Endothelial cell of coronary artery (primary cell): ENCODE measurements at places on chromosomes 7 and 10. TPM values are rescaled to one million over a fixed set of nuclear protein-coding genes. Genes with fewer than 3 reads are reported as not detected.

UNCX gene
- not detected in 2 replicates for total RNA-seq

KIF5B gene
- total RNA-seq: 129 and 143 TPM in 2 replicates

WEE2 gene
- 0.09 TPM in 1 of 2 replicates, not detected in the other for total RNA-seq

NUTM2B gene
- 0.09 TPM in 2 replicates for total RNA-seq

ARHGEF5 gene
- 0.45 and 0.94 TPM in 2 replicates for total RNA-seq

PRR15 gene
- 0.45 and 7.7 TPM in 2 replicates for total RNA-seq

CPA1 gene
- total RNA-seq: not detected in 2 replicates

CYP2E1 gene
- total RNA-seq: 0.47 TPM in 1 of 2 replicates, not detected in the other

ASAH2 gene
- total RNA-seq: 0.38 and 0.63 TPM in 2 replicates

LRRD1 gene
- not detected in 2 replicates for total RNA-seq

NEURL1 gene
- total RNA-seq: under 0.01 and 0.09 TPM in 2 replicates

OR6V1 gene
- total RNA-seq: not detected in 2 replicates

NFE2L3 gene
- total RNA-seq: 32.2 and 55.4 TPM in 2 replicates

CADPS2 gene
- total RNA-seq: 51.4 and 53.7 TPM in 2 replicates

TLL2 gene
- total RNA-seq: 0.09 TPM in 2 replicates

HOXA6 gene
- total RNA-seq: 0.36 and 1.3 TPM in 2 replicates

CPN1 gene
- not detected in 2 replicates for total RNA-seq

MMD2 gene
- not detected in 2 replicates for total RNA-seq

MET gene
- 61.1 and 63.3 TPM in 2 replicates for total RNA-seq

KLF14 gene
- not detected in 2 replicates for total RNA-seq

FAM25C gene
- total RNA-seq: not detected in 2 replicates

MMP21 gene
- total RNA-seq: under 0.01 and 0.09 TPM in 2 replicates

DCLRE1A gene
- 5.3 and 5.5 TPM in 2 replicates for total RNA-seq

TMEM270 gene
- not detected in 2 replicates for total RNA-seq

COL1A2 gene
- 2.6 and 1,191 TPM in 2 replicates for total RNA-seq

PRSS58 gene
- total RNA-seq: not detected in 2 replicates

NEUROD6 gene
- not detected in 2 replicates for total RNA-seq

ERVW-1 gene
- total RNA-seq: not detected in 2 replicates

ZNF488 gene
- total RNA-seq: under 0.01 and 0.09 TPM in 2 replicates

STRA8 gene
- not detected in 2 replicates for total RNA-seq

CHCHD3 gene
- 77.7 and 93.8 TPM in 2 replicates for total RNA-seq

IFIT1B gene
- not detected in 2 replicates for total RNA-seq

LRMDA gene
- 2.1 and 7.9 TPM in 2 replicates for total RNA-seq

SPACDR gene
- total RNA-seq: 1.3 and 1.9 TPM in 2 replicates

SLC13A1 gene
- total RNA-seq: not detected in 2 replicates

EBF3 gene
- total RNA-seq: 0.54 and 3.1 TPM in 2 replicates

NPY4R2 gene
- not detected in 2 replicates for total RNA-seq

PTN gene
- 0.27 and 0.56 TPM in 2 replicates for total RNA-seq

PDZD7 gene
- 0.27 and 0.85 TPM in 2 replicates for total RNA-seq

ITGB8 gene
- total RNA-seq: 6.7 and 7.1 TPM in 2 replicates
